ENCODE measurements at places on chromosomes 2 and 18.
A peak's percentile ranks its signal among the peaks of the same experiment; 100 is the strongest.

DNA sequence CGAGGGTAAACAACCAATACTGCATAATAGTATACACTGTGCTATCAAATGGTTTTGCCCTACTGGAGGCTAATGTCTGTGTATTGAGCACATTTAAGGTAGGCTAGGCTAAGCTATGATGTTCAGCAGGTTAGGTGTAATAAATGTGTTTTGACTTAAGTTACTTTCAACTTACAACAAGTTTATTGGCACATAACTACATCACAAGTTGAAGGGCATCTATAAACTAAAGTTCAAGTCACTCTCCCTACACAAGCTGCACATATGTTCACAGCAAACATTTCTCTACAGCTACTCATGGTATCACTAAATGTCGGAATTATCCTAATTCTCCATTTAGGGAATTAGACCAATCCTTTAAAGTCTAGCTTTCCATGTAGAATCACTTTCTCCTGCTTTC, 11.4 kb downstream of the ARL5A start:
- DNase-seq: no peak

DNA sequence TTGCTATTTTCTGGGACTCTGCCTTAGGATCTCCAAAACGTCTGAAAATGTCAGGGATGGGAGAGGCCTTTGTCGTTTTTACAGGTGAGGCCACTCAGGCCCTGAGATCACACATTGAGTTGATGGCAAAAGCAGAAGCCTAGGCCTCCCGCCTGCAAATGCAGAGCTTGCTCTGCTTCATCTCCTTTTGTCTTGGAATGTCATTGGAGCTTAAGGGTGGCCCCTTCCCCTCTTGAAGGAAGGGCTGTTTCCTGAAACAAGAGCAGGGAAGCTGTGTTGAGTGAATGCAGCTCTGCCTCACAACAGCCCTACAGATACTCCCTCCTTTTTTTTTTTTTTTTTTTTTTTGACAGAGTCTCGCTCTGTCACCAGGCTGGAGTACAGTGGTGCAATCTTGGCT, 123.5 kb downstream of the GLI2 start:
- no peak for DNase-seq

DNA sequence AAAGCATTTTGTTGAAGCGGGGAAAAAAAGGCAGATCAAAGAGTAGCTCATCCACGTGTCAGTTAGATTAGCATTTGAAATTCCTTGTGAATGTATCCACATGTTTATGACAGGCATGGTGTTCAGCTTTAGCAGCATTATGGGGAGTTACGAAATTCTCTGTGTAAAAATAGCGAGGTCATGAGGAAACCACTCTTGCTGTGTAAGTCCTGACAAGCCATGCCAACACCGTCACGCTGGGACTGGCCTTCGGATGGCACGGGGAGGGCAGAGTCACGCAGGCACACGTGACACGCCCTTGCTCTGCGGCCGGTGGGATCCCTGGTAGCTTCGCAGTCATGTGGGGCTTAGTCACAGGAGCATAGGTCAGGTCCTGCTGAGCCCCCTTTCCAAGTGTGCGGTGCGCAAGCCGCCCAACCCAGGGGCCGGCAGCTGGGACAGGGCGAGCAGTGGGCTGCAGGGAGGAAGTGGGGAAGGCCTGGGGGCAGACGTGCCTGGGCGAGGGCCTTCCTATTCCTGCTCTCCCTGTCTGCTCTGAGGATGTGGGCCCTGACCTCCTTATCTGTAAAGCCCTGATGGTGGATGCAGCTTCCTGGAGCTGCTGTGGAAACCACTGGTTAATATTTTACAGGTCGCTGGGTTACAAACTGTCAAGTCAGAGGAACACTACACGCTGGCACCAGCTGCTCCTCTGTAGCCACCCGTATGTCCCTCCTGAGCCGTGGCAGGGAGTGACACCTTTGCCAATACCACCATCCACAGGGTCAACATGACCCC, 18.0 kb downstream of the MBP start:
- DNase-seq: no peak

GRCh38 chr2:9276074-9276473, 69.5 kb downstream of the ASAP2 start:
- no peak for DNase-seq

DNA sequence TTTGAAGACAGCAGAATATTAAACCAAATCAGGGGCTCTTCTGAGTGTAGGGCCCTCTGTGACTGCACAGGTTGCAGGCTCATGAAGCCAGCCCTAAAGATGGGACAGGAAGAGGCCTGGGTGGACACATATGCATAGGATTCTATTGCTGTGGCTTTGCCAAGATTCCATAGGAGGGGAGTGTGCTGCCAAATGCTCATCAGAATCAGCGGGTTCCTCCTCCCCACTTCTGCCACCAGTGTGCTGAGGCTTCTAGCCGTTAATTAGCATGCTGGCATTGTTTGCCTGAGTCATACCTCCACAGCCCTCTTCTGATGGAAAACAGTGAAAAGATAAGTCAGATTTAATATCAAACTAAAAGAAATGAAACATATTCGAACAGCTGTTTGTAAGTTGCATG, 103.9 kb upstream of the TMEFF2 start:
- DNase-seq: no peak

GRCh38 chr2:48771241-48772014, 15.9 kb upstream of the LHCGR start:
- DNase-seq: no peak

DNA sequence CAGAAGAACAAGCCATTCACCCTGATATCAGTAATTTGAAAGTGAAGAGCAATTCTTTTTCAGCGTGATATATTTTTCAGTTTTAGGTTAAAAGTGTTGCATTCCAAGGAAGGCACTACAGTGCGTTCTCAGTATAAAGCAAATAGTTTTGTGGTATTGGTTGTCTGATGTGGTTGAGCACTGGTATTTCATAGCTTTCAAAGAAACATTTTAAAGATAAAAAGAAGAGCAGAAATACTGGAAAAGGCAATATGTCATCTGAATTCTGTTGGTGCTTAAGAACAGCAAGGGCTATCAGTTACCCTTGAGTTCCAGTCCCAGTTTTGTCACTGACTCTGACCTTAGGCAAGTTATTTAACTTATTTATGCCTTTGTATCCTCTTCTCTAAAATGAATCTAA, 191.6 kb downstream of the BABAM2 start:
- DNase-seq: no peak

GRCh38 chr2:24076849-24077534, 866 bp upstream of the SF3B6 start:
- no peak for DNase-seq

GRCh38 chr2:44713170-44713569, 228.3 kb upstream of the SIX3 start:
- no peak for DNase-seq

- DNase-seq: no peak
Observed at GRCh38 chr2:160581448-160581847, 87.8 kb upstream of the RBMS1 start.

GRCh38 chr2:160429248-160430000, 64.2 kb downstream of the RBMS1 start:
- peak; percentile 51 for DNase-seq

DNA sequence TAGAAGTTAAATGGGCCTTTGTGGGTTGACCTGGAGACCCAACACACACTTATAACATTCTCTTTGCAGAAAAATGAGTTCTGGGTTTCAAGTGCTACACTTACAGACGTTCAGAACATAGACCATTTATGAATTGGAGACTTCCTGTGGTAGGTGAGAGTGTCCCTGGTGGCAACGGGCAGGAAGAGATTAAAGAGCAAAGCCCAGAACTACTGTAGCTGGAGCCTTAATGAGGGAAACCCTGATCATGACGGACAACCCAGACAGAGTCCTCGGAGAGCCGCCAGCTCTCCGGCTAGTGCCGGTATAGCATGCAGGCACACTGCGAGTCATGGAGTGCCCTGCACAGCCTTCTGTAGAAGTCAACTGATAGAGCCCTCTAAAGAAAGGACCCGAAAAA, 44.5 kb upstream of the RMDN2 start:
- no peak for DNase-seq

DNA sequence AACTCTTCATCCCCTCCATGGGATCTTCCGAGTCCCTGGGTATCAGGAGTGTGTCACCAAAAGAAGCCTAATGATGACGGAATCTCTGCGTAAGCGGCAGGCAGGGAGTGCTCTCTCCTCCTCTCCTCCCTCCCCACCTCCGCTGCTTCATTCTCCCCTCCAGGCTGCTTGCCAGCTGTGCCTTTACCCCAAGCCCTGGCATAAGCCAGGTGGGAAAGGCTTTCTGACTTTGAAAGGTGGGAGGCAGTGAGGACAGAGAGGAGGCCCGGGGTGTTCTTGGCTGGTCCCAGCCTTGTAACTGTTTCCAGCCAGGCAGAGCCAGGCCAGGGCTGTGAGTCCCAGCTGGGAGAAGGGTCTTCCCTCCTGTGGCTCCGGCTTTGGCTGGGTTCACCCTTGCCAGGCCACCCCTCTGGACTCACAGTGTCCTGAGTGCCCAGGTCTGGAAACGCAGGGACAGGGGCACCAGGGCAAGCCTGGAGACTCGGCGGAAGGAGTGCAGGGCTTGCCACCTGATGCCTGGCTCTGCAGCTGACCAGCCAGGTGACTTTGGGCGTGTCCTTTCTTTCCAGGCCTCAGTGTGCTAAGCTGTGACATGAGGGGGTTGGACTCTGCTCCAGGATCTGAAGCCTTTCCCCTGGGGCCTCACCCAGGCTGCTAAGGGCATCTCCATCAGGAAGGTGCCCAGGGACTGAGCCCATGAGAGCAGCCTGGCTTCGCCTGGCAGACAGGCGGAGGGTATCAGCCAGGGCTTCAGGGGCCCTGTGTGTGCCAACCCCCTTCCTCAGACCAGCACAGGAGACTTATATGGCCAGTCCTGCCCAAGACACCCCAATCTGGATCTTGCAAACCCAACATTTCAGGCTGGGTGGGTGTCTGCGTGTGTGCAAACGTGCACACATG, 32.7 kb upstream of the HPCAL1 start:
- DNase-seq: no peak

- no peak for DNase-seq
Observed at GRCh38 chr2:84121-84520, 37.8 kb upstream of the FAM110C start.

DNA sequence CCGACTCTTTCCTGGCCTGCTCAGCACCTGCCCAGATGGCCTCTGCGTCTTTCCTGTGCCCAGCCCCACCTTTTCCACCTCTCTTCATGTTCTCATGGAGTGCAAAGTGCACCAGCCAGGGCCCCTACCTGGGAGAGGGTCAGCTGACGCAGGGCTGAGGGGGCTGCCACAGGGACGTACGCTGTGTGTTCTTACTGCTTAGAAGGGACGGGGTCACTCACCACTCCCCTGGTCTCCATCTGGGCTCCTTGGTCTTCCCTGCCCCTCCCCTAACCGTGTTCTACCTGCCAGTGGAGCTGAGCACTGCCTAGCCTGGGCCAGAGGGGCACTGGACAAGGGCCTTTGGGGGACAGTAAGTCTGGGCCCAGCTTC, 8.6 kb downstream of the ERFE start:
- DNase-seq: no peak

- no peak for DNase-seq
Observed at GRCh38 chr2:203683932-203684556, 22.4 kb upstream of the CD28 start.

GRCh38 chr18:58785171-58785805, 79.4 kb upstream of the ZNF532 start:
- DNase-seq: peak; percentile 24

- no peak for DNase-seq
Observed at GRCh38 chr2:121147766-121148165, 137.2 kb downstream of the TFCP2L1 start.
